ENCODE measurements at places on chromosomes 3 and 15. TPM values are rescaled to one million over a fixed set of nuclear protein-coding genes. Genes with fewer than 3 reads are reported as not detected.

The ACTRT3 gene
- total RNA-seq, result 6.2 TPM

The VPS39 gene
- total RNA-seq, result 41.3 TPM

The ALDH1L1 gene
- not detected for total RNA-seq

The PEX5L gene
- under 0.01 TPM for total RNA-seq

The CDC25A gene
- total RNA-seq, result 15.3 TPM

The TRIM59 gene
- 30.9 TPM for total RNA-seq

The THBS1 gene
- 6,779 TPM for total RNA-seq

The ZNF774 gene
- 0.97 TPM for total RNA-seq
